CMK (cell line): ENCODE measurements at places on chromosomes 3 and 15.
A peak's percentile ranks its signal among the peaks of the same experiment; 100 is the strongest.

GRCh38 chr15:80674245-80674614 is 20.9 kb upstream of the ABHD17C start:
- no peak for DNase-seq

- no peak for DNase-seq
Measured at GRCh38 chr3:196694202-196694638, 17.8 kb downstream of the CEP19 start.

DNA sequence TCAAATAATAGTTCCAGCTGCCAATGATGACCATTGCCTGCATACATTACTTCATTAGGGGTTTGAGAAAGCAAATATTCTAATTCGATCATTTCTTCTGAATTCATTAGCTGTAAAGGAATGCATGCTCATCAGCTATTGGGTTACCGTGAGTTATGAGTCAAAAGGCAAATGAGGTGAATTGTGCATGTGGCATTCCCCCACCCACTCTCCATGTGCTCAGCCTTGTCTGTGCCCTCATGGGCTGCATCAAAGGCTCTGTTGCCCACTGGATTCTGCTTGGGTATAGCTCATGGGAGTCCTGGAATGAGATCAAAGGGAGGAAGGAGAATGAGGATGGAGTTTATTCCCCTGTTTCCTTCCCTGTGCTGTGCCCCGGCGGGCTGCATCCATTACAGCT is 99.3 kb upstream of the CHRNA7 start:
- DNase-seq = no peak

- DNase-seq = peak; percentile 35
Measured at GRCh38 chr3:161050935-161051334, 54.2 kb downstream of the B3GALNT1 start.

GRCh38 chr15:90889736-90890456 is 5.6 kb downstream of the FES start:
- no peak for DNase-seq

DNA sequence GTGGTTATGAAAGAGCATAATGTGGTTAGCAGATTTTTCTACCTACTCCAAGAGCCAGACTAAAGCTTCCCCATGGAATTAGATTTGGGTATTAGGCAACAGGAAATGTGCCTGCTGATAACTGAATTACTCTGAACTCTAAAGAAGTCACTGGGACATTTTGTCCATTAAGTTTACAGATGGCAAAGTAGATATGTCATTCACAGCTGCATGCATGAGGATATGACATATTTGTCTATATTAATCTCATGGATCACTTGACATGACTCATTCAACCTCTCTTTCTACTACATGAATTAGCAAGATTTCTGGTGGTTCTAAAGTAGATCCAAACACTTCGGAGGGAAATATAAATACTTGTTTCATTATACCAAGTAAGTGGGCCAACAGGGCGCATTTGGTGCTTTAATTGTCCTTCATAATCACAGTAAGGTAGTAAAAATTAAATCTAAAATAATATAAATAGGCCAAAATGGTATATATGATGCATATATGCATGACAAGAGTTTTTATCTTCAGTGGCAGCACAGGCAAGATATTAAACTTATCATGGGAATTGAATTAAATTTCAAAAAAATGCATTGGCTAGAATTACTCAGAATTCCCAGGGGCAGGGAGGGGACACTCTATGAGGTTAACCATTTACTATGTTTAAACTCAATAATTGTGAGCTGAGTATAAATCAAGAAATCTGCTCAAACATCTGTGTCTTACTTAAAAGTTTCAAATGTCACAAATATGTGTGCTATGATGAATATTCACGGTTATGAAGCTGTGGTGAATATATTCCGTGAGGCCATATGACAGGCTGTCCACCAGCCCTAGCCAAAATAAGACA is 365.3 kb upstream of the KCNMB2 start:
- peak; percentile 22 for DNase-seq

- DNase-seq = no peak
Measured at GRCh38 chr3:100605358-100605757, 4.0 kb upstream of the ADGRG7 start.

DNA sequence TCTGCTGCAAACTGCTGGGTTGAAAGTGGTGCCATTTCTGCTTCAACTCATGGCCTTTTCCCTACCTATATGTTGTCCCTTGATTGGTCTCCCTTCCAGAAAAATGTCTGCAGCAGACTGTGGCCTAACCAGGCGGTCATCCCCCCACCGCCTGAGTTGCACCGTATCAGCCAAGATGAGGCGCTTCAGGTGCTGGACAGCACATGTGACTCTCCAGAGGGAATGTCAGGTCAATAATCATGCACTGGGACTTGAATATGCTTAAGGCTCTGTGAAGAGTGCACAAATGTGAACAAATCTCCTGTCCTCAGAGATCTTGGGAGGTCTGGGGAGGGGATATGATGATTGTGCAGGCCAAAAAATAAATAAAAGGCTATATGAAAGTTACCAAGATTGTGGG is 32.2 kb downstream of the LRTM1 start:
- DNase-seq = no peak

GRCh38 chr3:100151024-100151707 is 36.9 kb upstream of the FILIP1L start:
- no peak for DNase-seq
